Stimulated activated CD4-positive, alpha-beta T cell treated with anti-CD3 and anti-CD28 coated beads, Interleukin-2, amount 100 ng/mL, for 4 hours (primary cell): ENCODE measurements at places on chromosomes 7 and 10.
A peak's percentile ranks its signal among the peaks of the same experiment; 100 is the strongest.

DNA sequence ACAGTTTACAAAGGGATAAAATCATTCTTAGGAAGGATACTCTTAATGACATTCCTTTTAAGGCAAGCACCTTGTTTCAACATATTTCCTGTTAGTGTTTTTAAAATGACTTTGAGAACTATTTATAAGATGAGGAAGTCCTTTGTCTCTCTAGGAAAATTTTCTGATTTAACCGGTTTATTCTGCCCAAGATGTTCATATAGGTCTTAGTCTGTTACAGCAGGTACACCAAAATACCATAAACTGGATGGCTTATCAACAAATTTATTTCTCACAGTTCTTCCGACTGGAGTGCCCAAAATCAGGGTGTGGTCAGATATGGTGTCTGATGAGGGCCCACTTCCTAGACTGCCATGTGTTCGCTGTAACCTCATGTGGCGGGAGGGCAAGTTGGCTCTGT is 77.9 kb downstream of the GSAP start:
- no peak for DNase-seq

DNA sequence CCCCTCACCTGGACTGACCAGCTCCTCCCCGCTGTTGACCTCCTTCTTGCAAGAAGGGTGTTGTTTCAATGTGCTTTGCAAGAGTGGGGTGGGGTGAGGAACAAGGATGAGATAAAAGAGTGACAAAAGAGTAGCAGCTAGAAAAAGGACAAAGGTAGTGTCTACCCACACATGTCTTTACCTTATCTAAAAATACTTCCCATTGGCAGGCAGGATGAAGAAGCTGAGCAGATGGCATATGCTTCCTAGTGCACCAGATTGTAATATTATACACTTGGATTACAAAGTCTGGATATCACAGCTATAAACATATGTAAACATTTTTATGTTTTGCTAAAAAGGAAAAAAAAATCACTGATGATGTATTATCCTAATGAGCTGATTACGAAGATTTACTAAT is 34.5 kb downstream of the CHN2 start:
- DNase-seq: no peak

GRCh38 chr10:47332946-47333345 is 10.7 kb downstream of the GDF2 start:
- no peak for DNase-seq

- no peak for DNase-seq
Measured at GRCh38 chr7:92684274-92684673, 94.1 kb upstream of the FAM133B start.

DNA sequence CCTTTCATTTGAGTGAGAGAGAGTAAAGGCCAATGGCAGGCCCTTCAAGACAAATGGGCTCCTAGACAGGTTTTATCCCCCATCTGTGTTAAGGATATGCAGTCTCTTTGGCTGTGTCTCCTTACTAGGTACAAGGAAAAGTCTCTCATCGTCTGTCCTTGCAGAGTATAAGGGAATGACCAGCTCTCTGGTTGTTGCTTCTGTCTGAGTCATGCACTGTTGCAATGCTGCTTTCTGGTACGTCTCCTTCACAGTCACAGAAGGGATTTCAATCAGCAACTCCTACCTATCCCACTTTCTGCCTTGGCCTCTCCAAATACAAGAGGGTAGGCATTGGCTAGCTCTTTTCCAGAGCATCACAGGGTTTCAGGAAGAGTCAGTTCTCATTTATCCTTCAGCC is 48.1 kb downstream of the CTTNBP2 start:
- no peak for DNase-seq

- no peak for DNase-seq
Measured at GRCh38 chr10:49109669-49110340, 5.5 kb downstream of the VSTM4 start.

DNA sequence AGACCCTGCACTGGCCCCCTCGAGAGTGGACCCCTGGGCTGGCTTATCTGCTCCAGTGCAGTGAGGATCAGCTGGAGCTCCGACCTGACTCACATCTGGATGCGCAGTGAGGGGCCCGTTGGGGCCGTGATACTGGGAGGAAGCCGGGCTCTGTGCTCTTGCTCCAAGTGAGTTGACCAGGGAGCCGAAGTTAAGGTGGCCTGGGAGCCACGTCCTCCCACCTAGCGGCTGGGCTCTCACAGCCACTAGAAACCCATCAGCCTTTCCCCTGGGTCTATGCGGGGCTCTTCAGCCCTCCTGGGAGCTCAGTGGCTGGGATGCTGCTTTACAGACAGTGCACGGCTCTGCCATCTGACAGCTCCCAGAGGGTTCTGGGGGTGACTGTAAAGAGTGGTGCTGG is 9.1 kb downstream of the ALKBH4 start:
- no peak for DNase-seq

GRCh38 chr10:88534072-88534665 is 48.9 kb downstream of the RNLS start:
- no peak for DNase-seq

DNA sequence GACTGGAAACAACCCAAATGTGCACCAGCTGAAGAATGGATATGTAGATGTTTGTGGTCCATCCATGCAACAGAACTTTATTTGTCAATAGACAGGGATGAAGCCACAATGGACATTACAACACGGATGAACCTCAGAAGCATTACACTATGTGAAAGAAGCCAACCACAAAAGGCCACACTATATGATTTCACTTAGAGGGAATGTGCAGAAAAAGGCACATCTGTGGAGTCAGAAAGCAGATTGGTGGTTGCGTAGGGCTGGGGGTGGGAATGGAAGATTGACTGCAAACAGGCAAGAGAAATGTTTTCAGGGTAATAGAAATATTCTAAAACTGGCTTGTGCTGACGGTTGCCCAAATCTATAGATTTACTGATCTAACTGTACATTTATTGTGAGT is 34.3 kb upstream of the WASHC2A start:
- no peak for DNase-seq

DNA sequence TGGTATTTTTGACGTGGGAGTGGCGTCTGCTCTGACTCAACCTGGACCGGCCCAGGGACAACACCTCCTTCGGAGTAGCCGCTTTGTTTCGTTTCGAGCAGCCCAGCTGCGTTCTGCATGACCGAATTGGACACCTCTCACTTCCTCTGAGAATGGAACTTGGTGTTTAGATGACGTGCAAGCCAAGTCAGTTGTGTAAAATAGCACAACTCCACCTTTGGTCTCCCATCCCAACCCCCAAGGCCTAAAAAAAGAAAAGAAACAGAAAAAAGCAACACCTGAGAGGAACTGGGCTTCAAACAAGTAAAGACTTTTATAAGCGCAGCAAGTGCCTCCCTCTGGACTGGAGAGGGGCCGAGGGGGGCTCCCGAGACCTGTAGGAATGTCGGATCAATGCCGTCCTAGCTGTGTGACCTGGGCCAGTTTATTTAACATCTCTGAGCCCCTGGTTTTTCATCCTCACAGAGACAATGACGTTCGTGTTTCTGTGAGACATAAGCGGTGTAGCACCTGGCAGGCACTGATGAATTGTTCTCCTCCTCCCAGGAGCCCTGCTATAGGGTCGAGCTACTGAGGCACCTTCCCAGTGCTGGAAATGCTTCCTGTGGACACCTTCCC is 52.0 kb upstream of the SMNDC1 start:
- peak; percentile 57 for DNase-seq

GRCh38 chr7:19351341-19352304 is 206.4 kb upstream of the FERD3L start:
- no peak for DNase-seq

DNA sequence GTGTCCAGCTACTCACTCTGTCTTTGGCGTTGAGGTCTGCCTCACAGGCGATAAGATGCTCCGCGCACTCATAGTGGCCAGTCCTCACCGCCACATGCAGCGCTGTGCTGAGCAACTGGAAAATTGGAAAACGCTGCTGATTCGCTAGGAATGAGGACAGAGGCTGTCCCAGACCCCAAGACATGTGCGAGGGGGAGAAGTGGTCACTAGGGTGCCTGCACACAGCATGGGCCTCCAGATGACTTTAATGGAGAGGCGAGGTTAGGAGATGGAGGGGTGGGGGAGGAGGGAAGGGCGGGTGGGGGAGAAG is 5.2 kb downstream of the ANKRD1 start:
- DNase-seq: no peak

DNA sequence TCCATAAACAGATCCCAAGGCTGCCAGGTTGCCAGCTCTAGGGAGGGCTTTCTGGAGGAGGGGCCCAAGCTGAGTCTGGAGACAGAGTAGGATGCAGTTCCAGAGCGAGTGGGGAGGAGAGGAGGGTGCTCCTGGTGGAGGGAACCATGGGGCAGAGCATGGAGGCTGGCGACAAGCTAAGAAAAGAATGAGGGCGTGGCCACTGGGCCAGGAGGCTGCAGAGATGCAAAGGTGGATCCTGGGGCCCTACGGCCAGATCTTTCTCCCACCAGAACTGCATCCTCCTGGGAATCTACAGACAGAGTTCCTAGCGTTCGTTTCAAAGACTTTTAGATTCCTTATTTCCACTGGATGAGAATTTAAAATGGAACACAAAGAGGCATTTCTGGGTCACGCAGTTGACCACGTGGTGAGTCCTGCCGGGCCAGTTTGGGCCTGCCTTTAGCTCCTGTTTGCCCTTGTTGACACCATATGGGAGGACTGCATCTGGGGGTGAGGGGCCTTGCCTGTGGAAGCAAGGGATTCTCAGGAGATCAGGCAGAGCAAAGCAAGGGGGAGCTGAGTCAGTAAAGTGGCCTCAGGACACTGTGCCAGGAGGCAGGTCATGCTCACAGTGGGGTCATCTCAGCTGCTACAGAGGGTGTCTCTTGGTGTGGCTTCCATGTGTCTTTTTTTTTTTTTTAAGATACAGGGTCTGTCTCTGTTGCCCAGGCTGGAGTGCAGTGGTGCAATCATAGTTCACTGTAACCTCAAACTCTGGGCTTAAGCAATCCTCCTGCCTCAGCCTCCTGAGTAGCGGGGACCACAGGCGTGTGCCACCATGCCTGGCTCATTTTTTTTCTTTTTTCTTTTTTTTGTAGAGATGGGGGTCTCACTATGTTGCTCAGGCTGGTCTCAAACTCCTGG is 137.8 kb downstream of the SH3PXD2A start:
- no peak for DNase-seq

- no peak for DNase-seq
Measured at GRCh38 chr10:18664841-18665478, 5.7 kb downstream of the ARL5B start.

DNA sequence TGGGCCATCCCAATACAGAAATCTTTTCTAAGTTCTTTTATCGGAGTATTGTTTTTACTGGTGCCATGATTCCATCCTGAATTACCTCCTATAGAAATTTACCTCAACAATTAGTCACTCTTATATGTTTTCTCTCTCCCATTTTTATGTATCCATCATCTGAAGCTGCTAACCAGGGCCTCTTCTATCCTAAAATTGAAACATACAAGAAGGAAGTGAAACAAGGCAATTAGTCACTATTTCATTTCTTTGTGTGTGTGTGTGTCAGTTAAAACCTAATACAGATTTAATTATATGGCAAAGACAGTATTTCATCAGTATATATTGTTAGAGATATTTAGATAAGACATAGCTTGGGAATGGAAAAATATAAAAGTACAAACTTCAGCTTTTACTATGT is 148.4 kb upstream of the AHR start:
- DNase-seq: no peak

DNA sequence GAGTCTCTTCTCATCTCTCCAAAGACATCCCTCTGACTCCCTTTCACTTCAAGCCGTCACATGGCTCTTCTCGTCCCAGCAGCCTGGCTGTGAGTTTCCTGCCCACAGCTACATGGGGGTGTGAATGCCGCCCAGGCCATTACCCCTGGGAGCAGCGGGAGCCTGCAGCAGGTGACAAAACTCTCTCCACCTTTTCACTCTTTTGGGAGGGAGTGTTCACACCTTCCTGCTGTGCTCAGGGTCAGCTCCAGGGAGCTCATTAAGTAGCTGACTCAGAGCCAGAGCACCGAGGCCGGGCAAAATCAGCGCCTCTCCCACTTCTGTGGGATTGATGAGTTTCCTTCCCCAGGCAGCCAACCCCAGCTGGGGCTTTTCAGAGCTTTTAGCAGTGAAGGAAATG is 271.3 kb downstream of the TYW1 start:
- DNase-seq: no peak

- DNase-seq: peak; percentile 78
Measured at GRCh38 chr10:69237528-69238159, 17.5 kb downstream of the HKDC1 start.

GRCh38 chr7:44329081-44329480 is 3.7 kb upstream of the CAMK2B start:
- no peak for DNase-seq

- DNase-seq: no peak
Measured at GRCh38 chr10:112774210-112774609, 175.8 kb upstream of the TCF7L2 start.

DNA sequence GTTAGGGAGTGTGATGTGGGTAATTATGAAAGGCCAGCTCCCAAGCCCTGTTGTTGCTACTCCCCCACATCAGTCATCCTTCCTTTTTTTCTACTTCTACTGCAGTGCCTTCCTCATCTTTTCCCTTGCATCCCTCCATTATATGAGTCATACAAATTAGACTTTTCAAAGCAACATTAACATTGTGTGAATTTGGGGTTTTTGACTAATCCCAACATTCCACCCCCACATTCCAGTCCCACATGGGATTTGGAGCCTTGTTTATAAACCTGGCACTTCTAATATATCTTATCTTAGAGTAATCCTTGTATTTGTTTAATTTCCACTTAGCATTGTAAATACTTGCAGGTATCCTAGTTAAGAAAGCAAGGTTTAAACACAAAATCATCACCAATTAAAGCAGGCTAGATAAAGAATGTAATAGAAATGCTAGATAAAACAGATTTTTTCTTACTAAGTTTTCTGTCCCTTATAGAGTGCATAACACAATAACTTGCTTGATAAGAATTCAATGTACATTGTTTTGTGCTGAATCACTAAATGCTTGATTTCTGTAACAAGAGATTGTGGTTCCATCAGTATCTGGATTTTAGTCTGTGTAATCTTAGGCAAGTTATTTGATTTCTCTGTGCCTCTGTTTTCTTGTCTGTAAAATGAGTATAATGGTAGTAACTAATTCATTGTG is 165.8 kb downstream of the CFTR start:
- DNase-seq: no peak

GRCh38 chr10:47402641-47403301 is 18.7 kb upstream of the ZNF488 start:
- no peak for DNase-seq

DNA sequence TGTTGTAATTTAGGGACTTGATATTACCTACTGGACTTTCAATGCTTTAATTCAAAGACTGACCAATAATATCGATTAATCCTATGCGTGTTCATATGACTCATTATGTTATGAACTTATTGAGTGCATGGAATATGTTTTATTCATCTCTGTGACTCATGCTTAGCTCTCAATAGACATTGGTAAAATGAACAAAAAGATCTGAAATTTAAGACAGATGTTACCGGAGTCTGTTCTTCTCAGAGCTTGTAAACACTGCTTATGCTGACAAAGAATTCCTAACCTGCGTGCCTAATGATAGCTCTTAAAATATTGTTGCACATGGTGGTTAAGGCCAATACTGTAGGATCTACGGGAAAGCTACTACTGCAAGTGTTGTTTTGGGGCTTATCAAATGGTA is 131.5 kb upstream of the ACBD5 start:
- DNase-seq: no peak
